ENCODE measurements at places on chromosomes 11 and 22. TPM values are rescaled to one million over a fixed set of nuclear protein-coding genes. Genes with fewer than 3 reads are reported as not detected.

OR5B17 gene
- not detected for total RNA-seq

QSER1 gene
- 34.2 TPM for total RNA-seq

AIFM3 gene
- total RNA-seq, result 1.0 TPM

CDC42EP1 gene
- 33.1 TPM for total RNA-seq

RBMXL2 gene
- not detected for total RNA-seq

POU2F3 gene
- total RNA-seq, result 0.24 TPM

C11orf91 gene
- total RNA-seq, result not detected

SCYL1 gene
- 75.4 TPM for total RNA-seq

MMP10 gene
- total RNA-seq, result not detected

OR9G4 gene
- not detected for total RNA-seq

LTO1 gene
- total RNA-seq, result 27.3 TPM
